ENCODE measurements at places on chromosomes 7 and 10. TPM values are rescaled to one million over a fixed set of nuclear protein-coding genes. Genes with fewer than 3 reads are reported as not detected.

- no peak overlapping the region for H3K4me3 ChIP-seq
- peaks cover 17% of the 10 kb centered on the region for H3K4me1 ChIP-seq
- no peak for DNase-seq
- H3K27me3 ChIP-seq, result no peaks in the 10 kb centered on the region
- H3K36me3 ChIP-seq, result peaks cover 14% of the 10 kb centered on the region
Measured at GRCh38 chr10:14563076-14563336, 211.7 kb downstream of the FAM107B start.

GRCh38 chr7:157990881-157991250, 596.8 kb downstream of the PTPRN2 start:
- H3K36me3 ChIP-seq, result no peaks in the 10 kb centered on the region
- H3K27ac ChIP-seq, result no peak overlapping the region
- DNase-seq, result no peak
- no peak overlapping the region for H3K4me3 ChIP-seq
- peaks cover 5% of the 10 kb centered on the region for H3K27me3 ChIP-seq
- H3K4me1 ChIP-seq, result no peaks in the 10 kb centered on the region

GRCh38 chr7:102427019-102427405, 6.4 kb upstream of the ORAI2 start:
- no peak for DNase-seq
- H3K27ac ChIP-seq, result no peak overlapping the region
- peaks cover 14% of the 10 kb centered on the region for H3K4me1 ChIP-seq
- peaks cover 19% of the 10 kb centered on the region for H3K36me3 ChIP-seq
- H3K27me3 ChIP-seq, result no peaks in the 10 kb centered on the region

Gene BTBD16
- total RNA-seq, result 0.29 TPM

All from chondrocyte (in vitro differentiated cells).